ENCODE measurements at places on chromosomes 2 and 18.

GRCh38 chr2:32812316-32812715 is 134.4 kb upstream of the LTBP1 start:
- no peak for DNase-seq

DNA sequence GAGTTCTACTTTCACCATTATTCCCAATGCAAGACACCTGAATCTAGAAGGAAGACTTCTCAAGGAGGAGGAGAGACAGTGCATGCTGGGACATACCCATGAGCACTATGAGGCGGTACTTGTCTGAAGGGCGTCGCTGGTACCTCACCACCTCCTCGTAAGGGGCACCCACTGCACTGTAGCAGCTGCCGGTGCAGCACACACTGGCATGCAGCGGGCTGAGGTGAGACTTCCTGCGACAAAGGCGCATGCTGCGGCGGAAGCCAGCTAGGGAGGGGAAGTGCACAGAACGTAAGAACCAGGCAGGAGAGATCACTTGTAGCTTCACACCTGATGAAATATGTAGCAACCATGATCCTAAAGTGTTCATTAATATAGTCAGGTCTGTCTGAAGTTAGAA is 12.8 kb upstream of the TMEM237 start:
- DNase-seq, result no peak

GRCh38 chr18:32213693-32214092 is 23.9 kb downstream of the MEP1B start:
- DNase-seq, result no peak

GRCh38 chr2:27714851-27715291 is 51.2 kb downstream of the SLC4A1AP start:
- no peak for DNase-seq
